ENCODE measurements at places on chromosomes 2 and 18.

DNA sequence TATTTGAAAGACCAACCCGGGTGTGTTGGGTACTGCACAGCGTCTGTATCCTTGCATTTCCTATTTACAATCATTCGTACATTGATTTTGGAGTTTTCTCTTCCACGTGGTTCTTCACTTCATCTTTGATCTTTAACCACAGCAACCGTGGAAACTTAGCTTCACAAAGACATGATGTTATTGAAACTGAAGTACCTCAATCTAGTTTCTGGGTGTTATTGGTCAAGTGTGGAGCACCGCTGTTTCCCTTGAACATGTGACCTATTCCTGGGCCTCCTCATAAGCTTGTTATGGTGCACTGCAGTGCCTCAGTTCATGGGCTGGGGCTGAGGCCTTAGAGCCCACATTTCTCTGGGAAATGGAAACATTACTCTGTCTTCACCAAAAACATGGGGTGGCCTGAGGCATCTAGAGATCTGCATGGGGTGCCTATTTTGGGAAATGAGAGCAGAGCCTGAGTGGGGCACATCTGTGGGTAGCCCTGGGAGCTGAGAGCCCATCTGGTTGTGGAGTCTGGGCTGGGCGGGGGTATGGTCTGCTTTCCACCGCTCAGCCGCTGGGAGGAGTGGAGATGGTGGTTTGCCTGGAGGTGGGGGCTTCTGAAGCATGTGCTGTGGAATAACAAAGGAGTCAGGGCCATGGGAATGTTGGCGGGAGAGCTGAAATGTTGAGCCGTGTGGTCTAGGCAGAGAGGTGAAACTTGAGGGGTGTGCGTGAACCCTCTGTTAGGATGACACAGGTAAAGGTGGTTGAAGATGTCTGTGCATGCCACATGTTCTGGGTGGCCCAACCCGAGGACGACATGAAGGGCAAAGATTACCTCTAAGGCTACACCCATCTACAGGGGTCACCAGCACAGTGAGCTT, 37.4 kb downstream of the ZNF236 start:
- no peak for DNase-seq

DNA sequence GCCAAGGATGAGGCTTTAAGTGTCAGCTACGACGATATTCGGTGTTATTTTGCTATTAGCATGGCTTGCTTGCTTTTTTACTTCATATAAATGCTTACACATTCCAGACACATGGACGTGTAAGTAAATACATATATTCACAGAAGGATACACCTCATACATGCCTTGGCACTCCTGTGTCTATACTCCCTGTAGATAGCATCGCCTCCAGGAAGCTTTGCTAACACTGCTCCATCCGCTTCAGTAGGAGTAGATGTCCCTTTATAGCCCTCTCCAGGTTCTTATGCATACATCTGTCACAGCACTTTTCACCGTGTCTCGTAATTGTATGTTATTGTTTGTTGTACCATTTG, 27.5 kb upstream of the KCTD1 start:
- DNase-seq, result no peak

DNA sequence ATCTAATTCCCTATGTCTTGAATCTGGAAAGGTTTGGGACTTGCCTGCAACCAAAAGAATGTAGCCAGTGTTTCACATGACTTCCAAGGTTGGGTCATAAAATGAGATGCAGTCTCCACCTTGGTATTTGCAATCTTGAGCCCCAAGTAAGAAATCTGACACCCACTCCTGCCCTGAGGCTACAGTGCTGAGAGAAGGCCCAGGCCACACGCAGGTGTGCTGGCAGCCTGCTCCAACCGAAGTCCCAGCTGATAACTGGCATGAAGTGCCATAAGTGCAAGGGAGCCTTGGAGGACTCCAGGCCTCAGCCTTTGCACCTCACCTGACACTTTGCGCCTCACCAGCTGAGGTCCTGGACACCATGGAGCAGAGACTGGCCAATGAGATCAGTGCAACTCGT, 182.7 kb downstream of the ANAPC1 start:
- DNase-seq, result no peak

- no peak for DNase-seq
Measured at GRCh38 chr2:54295911-54296310, 39.9 kb upstream of the TSPYL6 start.

DNA sequence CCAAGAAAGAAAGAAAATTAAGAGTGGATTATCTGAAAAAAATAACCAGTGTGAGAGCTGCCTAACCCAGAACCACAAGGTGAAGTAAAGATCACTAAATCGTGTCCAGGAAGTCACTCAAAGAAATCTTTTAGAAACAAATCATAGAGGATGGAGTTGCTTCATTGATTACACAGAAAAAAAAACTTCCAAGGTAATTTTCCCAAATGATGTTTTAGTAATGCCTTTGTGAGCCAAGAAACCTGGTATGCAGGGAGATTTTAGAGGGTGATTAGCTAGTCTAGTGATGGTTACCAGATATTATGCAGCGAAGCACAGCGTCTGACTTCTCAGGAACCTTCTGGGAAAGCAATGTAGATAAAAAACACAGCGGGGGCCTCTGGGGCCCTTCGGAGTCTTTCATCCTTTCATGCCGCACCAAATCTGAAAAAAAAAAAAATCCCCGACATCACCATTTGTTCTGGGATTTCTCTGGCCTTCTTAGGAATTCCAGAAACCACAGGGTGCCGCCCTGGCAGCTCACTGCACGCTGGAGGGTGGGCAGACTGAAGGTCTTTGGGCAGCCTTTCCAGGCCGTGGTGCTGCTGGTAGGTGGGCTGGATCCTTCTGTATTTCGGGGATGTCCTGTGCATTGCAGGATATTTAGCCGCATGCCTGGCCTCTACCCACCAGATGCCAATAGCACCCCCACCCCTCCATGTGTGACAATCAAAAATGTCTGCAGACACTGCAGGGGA, 17.3 kb downstream of the ALPK2 start:
- DNase-seq, result no peak

DNA sequence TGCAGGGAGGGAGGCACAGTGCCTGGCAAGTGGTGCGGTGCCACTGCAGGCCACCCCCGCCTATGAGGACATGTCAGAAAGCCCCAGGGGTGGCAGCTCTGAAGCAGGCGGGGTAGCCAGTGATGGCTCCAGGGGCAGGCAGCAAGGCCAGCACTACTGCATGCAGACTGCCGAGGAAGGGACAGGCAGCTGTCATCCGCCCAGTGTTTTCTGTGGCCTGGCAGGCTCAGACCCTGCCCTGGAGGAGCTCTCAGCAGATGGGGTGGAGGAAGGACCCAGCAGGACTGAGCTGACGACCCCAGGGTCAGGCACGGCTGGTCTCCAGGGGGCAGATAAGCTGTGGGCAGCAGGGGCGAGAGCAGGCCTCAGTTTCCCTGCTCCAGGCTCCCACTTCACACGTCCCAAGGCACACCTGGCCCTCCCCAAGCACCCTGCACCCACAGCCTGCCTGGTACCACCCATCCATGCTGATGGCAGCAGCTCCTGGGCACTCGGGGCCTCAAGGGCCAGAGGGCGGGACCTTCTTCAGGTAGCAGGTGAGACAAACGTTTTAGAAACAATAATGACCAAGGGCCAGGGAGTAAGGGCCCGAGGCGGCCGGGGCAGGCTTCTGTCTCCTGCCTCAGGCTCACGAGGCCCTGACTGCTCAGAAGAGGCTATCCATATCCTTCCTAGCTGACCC, 48.5 kb downstream of the HS6ST1 start:
- DNase-seq, result no peak

GRCh38 chr18:69969491-69969890, 21.8 kb upstream of the CD226 start:
- DNase-seq, result no peak

- no peak for DNase-seq
Measured at GRCh38 chr18:46624127-46624526, 32.9 kb downstream of the LOXHD1 start.

DNA sequence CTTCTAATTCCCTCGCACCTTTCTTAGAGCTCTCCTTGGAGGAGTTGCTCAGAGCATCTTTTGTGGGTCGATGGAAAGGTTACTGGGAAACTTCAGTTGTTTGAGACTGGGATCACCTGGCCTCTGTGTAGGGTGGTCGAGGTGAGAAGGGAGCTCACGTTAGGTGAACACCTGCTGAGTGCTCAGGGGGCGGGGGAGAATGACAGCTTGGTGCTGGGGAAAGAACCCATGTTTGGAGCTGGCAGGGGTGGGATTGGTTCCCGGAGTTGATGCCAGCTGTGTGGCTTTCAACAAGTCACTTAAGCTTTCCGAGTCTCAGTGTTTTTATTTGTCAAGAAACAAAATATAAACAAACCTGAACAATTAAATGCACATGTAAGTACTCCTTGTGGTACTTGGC, 122.3 kb downstream of the GLI2 start:
- DNase-seq, result no peak

- no peak for DNase-seq
Measured at GRCh38 chr2:231124838-231125568, at the start of gene HTR2B. TSS of gene HTR2B (minus strand) at chr2:231125042. CDS start at chr2:231123764, 1,278 bp downstream.

- DNase-seq, result no peak
Measured at GRCh38 chr18:56678836-56679565, 27.8 kb downstream of the WDR7 start.

GRCh38 chr2:188785061-188785460, 189.1 kb upstream of the COL3A1 start:
- no peak for DNase-seq

DNA sequence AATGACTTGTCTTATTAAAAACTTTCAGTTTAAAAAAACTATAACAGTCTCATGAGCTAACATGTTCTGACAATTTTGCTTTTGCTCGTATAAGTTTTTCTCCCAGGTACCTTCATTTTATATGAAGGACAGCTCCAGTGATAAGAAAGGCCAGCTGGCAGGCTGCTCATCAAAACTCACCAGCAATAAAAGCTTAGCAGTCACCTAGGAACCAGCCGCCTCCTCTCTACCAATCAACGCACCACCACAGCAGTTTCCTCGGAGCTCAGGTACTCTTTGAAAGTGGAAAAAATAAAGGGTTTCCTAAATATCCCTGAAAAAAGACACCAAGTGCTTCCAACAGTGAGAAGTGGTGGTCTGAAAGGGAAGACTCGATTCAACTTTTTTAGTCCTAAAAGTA, 100.9 kb upstream of the CCDC150 start:
- DNase-seq, result no peak

GRCh38 chr2:185785156-185785555, 46.6 kb downstream of the FSIP2 start:
- no peak for DNase-seq

- no peak for DNase-seq
Measured at GRCh38 chr2:56416500-56417176, 232.8 kb downstream of the CCDC85A start.

- DNase-seq, result no peak
Measured at GRCh38 chr18:54532962-54533361, 58.1 kb upstream of the DYNAP start.

GRCh38 chr2:188524519-188525113, 232.9 kb downstream of the GULP1 start:
- no peak for DNase-seq

Data from activated naive CD4-positive, alpha-beta T cell (primary cell).